Epithelial cell of prostate (primary cell): ENCODE measurements at places on chromosomes 2 and 18.

GRCh38 chr2:121943285-121943684 lies 187.8 kb downstream of the TSN start:
- DNase-seq, result no peak

- DNase-seq, result no peak
These were observed 20.2 kb downstream of the RNMT start for GRCh38 chr18:13746633-13747032.

GRCh38 chr2:11008773-11009172 lies 97.0 kb downstream of the KCNF1 start:
- no peak for DNase-seq

GRCh38 chr2:38130876-38131275 lies 54.9 kb upstream of the CYP1B1 start:
- DNase-seq, result no peak

- no peak for DNase-seq
These were observed 42.8 kb upstream of the OTOS start for GRCh38 chr2:240183006-240183874.

GRCh38 chr18:34660572-34660971 lies 49.5 kb upstream of the DTNA start:
- DNase-seq, result no peak

DNA sequence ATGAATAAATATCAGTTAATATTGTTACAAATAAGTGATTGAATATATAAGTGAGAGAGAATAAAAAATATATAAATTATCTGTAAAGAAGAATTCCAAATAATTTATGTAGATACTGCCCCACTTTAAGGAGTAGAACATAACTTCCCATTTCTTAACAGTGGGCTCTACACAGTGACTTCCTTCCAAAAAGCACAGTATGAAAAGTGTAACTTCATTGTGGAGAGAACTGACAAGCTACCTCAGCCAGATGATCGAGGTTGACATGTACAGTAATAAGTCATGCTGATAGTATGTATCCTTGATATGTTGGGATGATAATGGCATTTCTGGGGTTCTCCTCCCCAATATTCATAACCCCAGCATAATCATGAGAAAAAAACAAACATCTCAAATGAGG lies 191.9 kb upstream of the FN1 start:
- DNase-seq, result no peak
